ENCODE measurements at places on chromosomes 2 and 18.
A peak's percentile ranks its signal among the peaks of the same experiment; 100 is the strongest.

GRCh38 chr2:147223119-147223518 lies 621.7 kb upstream of the ACVR2A start:
- no peak for DNase-seq

DNA sequence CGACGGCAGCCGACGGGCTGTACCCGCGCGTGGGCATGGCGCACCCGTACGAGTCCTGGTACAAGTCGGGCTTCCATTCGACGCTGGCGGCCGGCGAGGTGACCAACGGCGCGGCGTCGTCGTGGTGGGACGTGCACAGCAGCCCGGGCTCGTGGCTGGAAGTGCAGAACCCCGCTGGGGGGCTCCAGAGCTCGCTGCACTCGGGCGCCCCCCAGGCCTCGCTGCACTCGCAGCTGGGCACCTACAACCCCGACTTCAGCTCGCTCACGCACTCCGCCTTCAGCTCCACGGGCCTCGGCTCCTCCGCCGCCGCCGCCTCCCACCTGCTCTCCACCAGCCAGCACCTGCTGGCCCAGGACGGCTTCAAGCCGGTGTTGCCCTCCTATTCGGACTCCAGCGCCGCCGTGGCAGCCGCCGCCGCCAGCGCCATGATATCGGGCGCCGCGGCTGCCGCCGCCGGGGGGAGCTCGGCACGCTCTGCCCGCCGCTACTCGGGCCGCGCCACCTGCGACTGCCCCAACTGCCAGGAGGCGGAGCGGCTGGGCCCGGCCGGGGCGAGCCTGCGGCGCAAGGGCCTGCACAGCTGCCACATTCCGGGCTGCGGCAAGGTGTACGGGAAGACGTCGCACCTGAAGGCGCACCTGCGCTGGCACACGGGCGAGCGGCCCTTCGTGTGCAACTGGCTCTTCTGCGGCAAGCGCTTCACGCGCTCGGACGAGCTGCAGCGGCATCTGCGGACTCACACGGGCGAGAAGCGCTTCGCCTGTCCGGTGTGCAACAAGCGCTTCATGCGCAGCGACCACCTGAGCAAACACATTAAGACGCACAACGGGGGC lies 2.0 kb downstream of the SP9 start:
- DNase-seq = peak; percentile 26

GRCh38 chr2:19120941-19121750 lies 237.3 kb downstream of the OSR1 start:
- DNase-seq = no peak

GRCh38 chr2:37912056-37912455 lies 13.0 kb upstream of the RMDN2 start:
- no peak for DNase-seq

Data from heart right ventricle (tissue), 16 donors.